ENCODE measurements at places on chromosomes 3 and 15.

GRCh38 chr3:45491344-45491743 lies 103.0 kb downstream of the LARS2 start:
- DNase-seq = no peak

GRCh38 chr3:117998071-117998470 lies 1036.6 kb downstream of the IGSF11 start:
- DNase-seq = no peak

- DNase-seq = no peak
Measured at GRCh38 chr15:74631408-74631807, 15.8 kb downstream of the CLK3 start.

GRCh38 chr3:24129549-24129948 lies 184.5 kb downstream of the NR1D2 start:
- DNase-seq = no peak

DNA sequence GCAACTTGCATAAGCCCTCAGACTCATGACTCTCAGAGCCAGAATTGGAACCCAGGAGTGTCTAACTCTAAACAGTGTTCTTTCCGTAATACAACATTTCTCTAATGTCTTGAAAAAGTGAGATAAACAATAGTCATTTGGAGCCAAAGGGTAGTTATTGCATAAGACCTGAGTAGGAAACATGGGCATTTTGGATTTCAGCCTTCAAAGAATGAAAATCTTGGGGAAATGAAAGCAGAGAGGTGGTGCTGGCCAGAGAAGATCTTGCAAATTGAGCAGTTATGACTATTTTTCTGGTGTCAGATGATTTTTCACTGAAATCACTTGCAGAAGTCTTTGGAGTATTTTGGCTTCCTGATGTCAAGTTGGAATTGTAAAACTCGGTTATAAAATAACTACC lies 379.4 kb downstream of the DIPK2A start:
- no peak for DNase-seq

- DNase-seq = no peak
Measured at GRCh38 chr3:160331127-160331937, 67.7 kb downstream of the IFT80 start.

- DNase-seq = no peak
Measured at GRCh38 chr15:39549912-39550311, 31.0 kb upstream of the THBS1 start.

DNA sequence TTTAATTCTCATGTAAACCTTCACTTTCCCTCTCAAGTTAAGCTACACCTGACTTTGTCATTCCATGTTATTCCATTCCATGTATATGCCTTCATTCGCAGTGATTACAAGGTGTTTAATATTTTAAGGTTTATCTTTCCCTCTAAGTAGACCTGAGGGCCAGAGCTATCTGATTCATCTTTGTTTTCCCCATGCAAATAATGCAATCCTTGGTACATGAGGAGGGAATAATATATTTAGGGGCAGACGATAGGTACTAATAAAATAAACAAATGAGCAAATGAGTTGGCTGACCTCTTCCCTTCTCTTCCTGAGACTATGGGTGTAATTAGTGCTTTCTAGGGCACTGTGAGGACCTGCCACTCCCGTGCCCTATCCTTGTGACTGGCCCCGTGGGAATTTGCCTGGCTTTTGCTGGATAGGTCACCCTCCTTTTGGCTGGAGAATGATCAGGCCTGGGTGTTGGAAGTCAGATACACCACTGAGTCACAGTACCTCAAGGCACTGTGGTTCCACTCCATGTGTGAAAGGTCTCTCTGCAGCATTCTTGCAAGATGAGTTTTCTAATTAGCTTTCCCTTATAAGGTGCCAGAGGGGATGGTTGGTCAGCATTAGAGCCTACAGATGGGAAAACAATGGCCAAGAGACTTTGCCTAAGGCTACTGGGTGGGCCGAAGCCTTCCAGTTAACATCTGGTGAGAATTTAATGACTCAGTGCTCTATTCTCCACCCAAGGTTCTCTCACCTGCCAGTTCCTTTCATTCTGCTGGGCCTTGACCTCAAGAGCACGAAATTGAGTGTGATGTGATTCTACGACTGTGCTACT lies 183.2 kb downstream of the P3H2 start:
- no peak for DNase-seq

DNA sequence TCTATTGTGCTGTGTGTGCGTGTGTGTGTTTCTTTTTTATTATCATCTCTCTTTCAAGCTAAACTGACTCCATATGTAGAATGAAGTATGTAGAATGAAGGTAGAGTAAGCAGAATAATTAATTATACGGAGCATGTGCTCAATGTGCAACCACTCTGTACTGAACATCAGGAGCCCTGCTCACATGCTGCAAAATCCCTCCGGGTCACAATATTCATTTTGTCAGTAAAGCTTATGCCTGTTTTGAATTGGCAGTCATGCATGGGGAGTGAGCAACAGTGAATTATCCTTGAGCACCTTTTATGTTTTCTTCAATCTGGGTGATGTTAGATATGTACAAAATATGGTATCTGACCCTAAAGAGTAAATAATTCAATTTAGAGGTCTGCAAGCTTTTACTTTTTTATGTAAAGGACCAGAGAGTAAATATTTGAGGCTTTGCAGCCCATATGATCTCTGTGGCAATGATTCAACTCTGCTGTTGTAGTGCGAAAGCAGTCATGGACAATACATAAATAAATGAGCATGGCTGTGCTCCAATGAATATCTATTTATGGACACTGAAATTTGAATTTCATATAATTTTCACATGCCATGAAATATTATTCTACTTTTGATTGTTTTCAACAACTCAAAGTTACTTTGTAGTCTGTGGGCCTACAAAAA lies 199.9 kb downstream of the VGLL3 start:
- DNase-seq = no peak

DNA sequence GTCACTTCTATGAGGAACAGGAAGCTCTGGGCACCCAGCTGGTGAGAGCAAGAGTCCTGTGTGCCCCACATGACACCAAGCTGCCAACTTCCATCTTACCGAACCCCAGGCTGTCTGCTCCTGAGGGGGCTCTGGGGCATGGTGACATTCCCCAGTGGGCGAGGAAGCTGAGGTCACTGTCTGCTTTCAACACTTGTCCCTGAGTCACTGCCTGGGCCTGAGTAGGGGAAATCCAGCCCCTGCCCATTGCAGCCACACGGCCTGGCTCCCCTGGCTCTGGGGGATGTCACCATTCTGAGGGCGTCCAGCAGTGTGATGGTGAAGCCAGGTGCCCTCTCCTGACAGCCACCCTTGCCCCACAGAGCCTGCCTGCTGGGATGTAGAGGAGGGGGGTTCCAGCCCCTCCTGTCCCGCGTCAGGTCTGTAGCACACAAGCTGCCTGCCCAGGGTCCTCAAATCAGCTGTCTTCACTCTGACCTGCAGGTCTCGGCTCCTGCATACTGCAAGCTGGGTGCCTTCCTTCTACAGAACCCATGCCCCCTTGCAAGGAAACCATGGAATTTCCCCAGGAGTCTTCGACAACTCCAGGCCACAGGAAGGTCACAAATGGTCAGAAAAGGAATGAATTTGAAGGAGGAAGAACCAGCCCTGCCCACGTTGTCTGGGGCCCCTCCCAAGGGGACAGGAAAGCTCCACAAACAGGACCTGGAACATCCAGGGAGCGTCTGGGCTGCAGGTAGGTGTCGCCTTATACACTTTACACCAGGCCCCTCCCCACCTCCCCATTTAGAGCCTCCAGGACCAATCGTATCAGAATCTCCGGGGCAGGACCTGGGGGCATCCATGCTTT lies 69.9 kb upstream of the GATM start:
- no peak for DNase-seq

GRCh38 chr15:83207009-83207659 lies 489 bp downstream of the HDGFL3 start:
- DNase-seq = no peak

- no peak for DNase-seq
Measured at GRCh38 chr15:35557544-35557943, 11.6 kb upstream of the DPH6 start.

- no peak for DNase-seq
Measured at GRCh38 chr3:62142331-62143085, 230.8 kb downstream of the FEZF2 start.

DNA sequence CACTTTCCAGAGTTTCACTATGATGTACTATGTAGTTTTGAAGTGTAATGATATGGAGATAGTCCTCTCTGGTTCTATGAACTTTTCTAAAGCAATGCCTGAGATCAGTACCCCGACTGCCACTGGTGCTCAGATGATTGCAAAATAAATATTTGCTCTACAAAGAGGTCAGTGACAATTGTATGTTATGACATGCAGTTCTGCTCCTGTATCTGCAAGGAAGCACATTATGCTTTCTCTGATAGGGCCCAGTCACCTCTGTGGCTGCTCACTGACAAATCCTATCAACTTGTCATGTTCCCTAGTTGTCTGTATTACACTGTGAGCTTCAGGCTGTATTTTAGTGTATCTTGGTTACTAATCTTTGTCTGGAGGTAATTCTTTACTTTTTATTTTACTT lies 362.6 kb downstream of the ROBO1 start:
- no peak for DNase-seq

GRCh38 chr15:29066838-29067237 lies 181.1 kb downstream of the APBA2 start:
- DNase-seq = no peak

- DNase-seq = no peak
Measured at GRCh38 chr3:12766541-12766940, 7.5 kb upstream of the TMEM40 start.

DNA sequence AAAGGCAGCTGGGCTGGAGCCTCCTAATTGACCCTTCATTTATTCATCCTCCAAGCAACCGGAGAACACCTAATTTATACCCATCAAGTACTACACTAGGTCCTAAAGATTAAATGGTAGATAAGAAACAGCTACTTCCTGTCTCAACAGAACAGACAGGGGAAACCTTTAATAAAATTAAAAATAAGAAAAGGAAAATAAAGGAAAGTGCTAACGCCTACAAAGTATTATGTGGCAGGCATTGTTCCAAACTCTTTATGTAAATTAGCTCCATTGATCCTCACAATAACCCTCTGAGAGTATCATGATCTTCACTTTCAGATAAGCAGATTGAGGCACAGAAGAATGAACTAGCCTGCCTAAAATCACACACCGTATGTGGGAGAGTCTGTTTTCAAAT lies 139.5 kb downstream of the CNTN6 start:
- no peak for DNase-seq
